ENCODE measurements at places on chromosomes 5 and 9. TPM values are rescaled to one million over a fixed set of nuclear protein-coding genes. Genes with fewer than 3 reads are reported as not detected.

TYRP1 gene
- not detected for polyA plus RNA-seq

OR2V2 gene
- not detected for polyA plus RNA-seq

GRCh38 chr9:73138516-73138915 lies 13.1 kb upstream of the ANXA1 start:
- DNase-seq, result no peak

TMEM215 gene
- not detected for polyA plus RNA-seq

GRCh38 chr5:94361832-94362796 lies 256.3 kb downstream of the KIAA0825 start:
- DNase-seq, result no peak

- DNase-seq, result no peak
Observed at GRCh38 chr9:130931508-130932254, 7.4 kb downstream of the FIBCD1 start.

SETX gene
- 34.3 TPM for polyA plus RNA-seq

- no peak for DNase-seq
Observed at GRCh38 chr9:137748311-137748710, 129.3 kb upstream of the CACNA1B start.

- DNase-seq, result no peak
Observed at GRCh38 chr5:141743866-141744272, 61.8 kb upstream of the ARAP3 start.

- DNase-seq, result no peak
Observed at GRCh38 chr5:132873930-132874271, 433 bp downstream of the LEAP2 start.

All from adrenal gland (tissue), 19 donors.